Gastrocnemius medialis (tissue), 4 donors: ENCODE measurements at places on chromosomes 12 and 14.

DNA sequence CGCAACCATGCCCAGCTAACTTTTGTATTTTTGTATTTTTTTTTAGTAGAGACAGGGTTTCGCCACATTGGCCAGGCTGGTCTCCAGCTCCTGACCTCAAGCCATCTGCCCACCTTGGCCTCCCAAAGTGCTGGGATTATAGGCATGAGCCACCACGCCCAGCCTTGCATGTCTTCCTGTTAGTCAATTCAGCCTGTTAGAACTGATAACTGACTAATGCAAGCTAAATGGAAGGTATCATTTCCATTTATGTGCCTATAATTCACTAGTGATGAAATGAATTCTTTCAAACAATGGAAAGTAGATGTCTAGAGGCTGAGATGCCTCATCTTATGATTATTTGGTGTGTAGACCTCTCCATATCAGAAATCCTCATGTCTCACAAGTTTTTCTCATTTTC, 37.3 kb upstream of the DIP2B start:
- DNase-seq: no peak

DNA sequence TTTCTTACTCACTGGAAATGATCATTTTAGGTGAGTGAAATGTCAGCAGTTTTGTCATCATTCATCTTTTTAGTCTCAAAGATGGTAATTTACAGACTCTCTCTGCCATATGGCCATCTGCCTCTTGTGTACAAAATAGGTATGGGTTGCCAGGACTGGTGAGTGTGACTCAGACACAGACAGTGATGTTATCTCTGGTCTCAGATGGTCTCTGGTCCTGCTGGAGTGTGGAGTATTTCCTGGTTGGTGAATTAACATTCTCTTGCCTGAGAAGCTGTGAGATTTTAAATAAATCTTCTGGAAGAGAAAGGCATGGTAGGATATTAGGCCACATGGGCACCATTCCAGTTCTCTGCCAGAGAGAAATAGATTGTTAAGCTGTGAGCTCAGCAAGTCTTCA, 207.0 kb downstream of the ATP23 start:
- no peak for DNase-seq

- no peak for DNase-seq
Measured at GRCh38 chr12:3832738-3833137, 40.5 kb downstream of the PARP11 start.

GRCh38 chr14:99745307-99745951, 47.8 kb upstream of the EML1 start:
- no peak for DNase-seq

- DNase-seq: no peak
Measured at GRCh38 chr12:120725151-120725658, 421 bp upstream of the ACADS start.

- no peak for DNase-seq
Measured at GRCh38 chr12:110578694-110579534, 4.2 kb downstream of the PPTC7 start.

DNA sequence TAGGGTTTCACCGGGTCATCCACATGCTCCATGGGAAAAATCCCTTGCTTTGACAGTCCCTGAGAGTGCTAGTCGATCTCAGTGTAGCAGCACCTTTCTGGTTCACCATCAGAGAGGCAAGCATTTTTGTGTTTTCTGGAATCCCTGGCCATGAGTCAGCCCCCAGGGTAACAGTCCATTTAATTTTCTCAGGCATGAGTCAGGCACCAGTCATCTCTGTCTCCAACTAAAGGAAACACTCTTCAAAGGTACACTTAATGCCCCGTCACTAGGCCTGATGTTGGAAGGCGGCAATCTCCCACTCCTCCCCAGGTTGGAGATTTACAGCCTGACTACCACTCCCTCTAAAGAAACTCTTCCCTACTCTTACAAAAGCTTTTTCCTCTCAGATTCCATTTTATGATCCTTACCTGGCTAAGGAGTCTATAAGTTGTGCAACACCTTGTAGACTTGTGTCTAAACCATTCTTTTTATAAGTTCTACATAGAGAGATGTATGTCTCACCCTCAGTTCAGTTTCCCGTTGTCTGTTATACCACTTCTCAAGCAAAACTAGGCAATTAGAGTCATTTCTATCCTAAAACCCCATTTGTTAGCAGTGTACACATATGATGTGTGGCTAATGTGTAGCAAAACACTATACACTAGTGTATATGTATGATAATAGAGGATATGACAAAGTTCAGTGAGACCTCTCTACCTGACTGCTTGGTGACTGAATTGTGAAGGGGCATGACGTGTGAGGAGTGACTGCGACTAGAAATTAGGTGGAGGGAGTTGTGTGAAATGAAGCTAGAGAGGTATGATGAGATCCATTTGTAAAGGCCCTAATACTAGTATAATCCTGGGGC, 24.6 kb downstream of the TMEM19 start:
- DNase-seq: no peak

GRCh38 chr14:68519671-68520187, 273.1 kb downstream of the ZFP36L1 start:
- no peak for DNase-seq

DNA sequence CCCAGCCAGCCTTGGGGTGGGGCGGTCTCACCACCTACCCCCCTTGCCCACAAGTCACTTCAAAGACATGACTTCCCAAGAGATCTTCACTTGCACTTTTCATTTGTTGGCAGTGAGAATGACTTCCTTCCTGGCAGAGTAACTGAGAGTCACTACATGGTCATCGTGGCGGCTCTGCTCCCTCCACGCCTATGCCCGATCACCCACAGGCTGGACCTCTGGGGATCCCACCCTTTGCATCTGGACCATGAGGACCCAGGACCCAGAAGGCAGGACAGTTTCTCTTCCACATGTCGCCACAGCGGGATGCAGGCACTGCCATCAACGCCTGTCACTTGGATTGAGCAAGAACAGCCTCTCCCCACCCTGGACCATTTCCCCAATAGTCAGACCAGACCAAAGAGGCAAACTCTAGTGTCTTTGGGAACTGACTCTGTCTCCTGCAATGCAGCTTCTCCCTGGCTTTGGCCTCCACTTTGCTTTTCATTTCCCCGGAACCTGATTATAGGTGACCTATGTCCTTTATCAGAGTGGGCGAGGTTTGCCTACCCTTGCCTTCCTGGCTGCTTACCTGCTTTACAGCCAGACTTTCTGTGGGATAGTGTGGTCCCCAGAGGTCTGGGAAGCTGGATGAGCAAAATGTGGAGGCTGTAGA, 3.6 kb downstream of the VDR start:
- DNase-seq: no peak

DNA sequence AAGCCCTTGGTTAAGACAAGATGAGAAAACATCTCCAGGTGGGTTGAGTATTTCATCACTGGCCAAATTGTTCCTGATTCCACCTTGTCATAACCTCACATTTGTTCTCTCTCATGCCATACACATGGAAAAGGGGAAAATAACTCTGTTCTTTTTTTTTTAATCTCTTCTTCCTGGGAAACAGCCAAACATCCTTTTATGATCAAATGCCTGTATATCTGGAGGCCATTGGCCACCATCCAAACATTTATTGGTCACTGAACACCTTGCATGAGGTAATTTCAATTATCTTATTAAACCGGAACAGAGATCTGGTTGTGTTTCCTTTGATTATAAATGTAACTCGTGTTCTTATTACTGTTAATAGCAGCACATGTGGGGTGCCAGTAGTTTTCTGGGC, 469.6 kb downstream of the NPAS3 start:
- DNase-seq: no peak

DNA sequence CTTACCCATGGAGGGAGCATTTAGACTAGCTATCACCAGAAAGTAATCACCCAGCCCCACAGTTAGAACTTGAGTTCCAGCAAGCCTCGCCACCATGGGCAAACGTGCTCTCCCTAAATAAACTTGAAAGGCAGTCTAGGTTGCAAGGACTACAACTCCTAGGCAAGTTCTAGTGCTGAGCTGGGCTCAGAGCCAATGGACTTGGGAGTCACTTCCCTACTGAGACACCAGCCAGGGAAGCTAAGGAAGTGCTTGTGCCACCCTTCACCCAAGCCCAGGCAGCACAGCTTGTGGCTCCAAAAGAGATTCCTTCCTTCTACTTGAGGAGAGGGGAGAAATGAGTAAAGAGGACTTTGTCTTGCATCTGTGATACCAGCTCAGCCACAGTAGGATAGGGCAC, 57.9 kb downstream of the SLCO1A2 start:
- no peak for DNase-seq

DNA sequence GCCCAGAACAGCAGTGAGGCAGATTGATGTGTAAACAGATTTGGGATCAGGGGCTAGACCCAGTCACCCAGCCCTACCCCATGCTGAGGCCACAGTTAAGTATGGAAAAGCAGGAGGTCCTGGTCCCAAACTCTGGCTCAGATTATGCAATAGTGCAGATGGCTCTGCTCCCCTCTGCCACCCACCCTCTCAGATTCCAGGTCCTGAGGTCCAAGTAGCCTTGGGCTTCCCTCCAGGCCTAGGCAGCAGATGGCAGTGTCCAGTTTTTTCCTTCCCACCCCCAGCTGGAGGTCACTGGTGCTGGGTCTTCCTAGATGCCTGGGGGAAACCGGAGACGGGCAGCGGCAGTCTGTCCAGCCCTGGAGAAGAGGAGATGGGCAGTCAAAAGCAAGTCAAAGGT, 2.8 kb upstream of the DHH start:
- no peak for DNase-seq

DNA sequence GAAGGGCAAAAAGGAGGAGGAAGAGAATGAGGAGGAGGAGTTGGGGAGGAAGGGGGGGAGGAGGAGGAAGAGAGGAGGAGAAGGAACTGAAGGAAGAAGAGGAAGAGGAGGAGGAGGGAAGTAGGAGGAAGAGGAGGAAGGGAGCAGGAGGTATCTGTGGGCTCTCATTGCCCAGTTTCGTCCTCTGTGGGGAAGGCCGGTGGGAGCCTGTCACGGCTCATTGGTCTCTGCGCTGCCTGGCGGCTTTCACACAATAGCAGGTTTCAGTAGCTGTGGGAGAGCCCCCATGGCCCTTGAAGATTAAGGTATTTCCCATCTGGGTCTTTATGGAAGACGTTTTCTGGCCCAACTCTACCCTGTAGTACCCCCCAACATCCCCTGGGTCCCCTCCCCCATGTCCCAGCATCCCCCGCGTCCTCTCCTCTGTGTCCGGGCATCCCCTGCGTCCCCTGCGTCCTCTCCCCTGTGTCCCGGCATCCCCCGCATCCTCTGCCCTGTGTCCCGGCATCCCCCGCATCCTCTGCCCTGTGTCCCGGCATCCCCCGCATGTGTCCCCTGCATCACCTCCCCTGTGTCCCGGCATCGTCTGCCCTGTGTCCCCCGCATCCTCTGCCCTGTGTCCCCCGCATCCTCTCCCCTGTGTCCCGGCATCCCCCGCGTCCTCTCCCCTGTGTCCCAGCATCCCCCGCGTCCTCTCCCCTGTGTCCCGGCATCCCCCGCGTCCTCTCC, 278.2 kb upstream of the SFSWAP start:
- no peak for DNase-seq

DNA sequence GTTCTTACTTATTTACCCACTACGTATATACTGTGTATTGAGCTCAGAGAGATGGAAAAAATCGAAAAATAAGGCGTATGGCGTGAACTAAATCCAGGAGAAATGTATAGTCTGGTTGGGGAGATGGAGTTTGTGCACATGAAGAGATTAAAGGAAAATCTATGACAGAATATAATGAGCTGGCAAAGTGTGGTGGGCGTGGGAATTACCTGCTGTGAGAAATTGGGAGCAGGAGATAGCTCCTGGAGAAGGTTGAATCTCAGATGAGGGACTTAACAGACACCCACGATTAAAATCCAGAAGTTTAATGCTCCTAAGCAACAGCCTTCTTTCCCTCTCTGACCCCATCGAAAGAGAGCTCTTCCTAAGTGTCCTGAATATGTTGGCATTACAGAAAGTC, 224.2 kb upstream of the FKBP4 start:
- no peak for DNase-seq

- no peak for DNase-seq
Measured at GRCh38 chr14:90979515-90979914, 80.9 kb downstream of the RPS6KA5 start.

DNA sequence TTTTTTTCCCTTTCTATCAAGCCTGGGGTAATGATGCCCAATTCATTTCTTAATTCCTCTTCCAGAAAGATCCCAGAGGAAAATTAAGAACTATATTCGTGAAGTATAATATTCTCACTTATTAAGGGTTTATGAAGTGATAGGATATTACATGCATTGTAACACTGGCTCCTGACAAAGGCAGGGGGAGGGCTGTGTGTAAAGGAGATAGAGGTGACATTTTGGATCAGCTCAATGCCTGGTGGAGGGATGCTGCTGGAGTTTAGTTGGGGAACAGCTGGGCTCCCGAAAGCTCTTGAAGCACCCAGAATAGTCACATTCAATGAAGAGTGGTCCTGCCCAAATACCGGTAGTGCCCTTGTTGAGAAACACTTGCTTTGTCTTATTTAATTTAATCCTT, 774 bp downstream of the SERPINA11 start:
- DNase-seq: no peak

DNA sequence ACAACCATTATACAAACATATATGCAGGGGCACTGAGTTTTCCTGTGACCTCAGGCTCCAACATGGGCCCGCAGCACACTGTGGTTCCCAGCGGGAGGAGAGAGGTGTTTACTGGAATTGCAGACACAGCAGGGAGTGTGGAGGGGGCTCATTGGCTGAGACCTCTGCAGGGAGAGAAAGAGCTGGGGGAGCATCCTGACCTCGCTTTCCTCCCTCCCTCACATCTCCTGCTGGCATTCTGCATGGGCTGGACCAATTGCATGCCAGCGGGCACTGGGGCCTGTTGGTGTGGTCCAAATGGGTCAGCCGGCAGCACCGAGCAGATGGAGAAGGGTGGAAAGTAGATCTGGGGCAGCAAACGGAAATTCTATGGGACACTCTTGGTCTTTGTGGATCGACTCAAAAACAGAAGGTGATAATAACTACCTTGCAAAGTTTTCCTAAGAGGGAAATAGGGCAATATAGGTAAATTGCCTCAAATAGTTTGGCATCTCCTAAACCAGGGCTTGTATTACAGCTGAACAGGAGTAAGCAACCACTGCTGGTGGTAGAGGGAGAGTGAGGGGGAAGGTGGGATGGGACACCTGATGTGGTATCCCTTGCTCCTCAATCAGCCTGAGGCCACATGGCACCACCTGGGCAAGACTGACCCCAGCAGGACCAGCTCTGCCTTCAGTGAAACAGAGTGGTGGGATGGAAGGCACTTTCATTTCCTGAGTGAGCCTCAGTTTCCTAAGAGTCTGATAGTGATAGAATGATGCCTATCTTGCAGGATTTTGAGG, 86.9 kb downstream of the NTF3 start:
- DNase-seq: no peak

- no peak for DNase-seq
Measured at GRCh38 chr14:58607952-58608317, 29.8 kb upstream of the DACT1 start.

GRCh38 chr12:90745211-90745610, 209.8 kb downstream of the CCER1 start:
- DNase-seq: no peak

DNA sequence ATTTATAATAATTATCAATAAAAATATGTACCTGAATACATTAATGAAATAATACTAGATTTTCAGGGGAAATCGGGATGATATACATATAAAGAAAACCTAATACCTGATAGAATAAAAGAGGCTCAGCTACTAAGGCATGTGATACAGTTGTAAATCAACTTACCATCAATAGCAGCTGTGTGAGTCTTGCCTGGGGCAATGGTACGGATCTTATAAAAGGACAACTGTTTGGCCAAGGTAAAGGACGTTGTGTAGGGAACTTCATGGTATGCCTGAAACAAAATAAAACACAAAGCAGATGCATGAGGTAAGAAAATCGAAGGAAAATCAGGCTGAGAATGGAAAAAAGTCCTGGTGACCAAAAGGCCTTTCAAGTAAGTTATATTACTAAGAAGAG, 25.4 kb downstream of the NEK9 start:
- DNase-seq: no peak
